ENCODE measurements at places on chromosomes 6 and 20.

GRCh38 chr6:62976566-62976965, 234.7 kb upstream of the FKBP1C start:
- DNase-seq: no peak

DNA sequence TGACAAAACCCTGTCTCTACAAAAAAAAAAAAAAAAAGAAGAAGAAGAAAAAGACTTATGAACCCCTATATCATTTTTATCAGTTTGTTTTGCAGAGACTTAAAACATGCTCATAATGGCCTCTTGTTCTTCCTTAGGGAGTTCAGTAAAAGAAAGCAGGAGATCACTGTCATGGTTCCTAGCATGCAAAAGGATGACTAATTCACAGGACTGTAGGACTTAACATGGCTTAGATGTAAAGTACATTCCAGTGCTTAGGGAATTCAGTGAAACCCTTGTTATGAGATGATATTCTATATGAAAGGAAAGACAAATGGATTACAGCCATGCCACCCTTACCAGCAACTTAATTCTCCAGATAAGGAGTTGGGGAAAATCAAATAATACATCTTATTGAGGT, 29.5 kb downstream of the EEF1A1 start:
- no peak for DNase-seq

- no peak for DNase-seq
Observed at GRCh38 chr6:113381232-113381631, 475.9 kb upstream of the MARCKS start.

- no peak for DNase-seq
Observed at GRCh38 chr6:125154118-125154760, 666 bp downstream of the TPD52L1 start.
